Fibroblast of villous mesenchyme (primary cell): ENCODE measurements at places on chromosomes 16 and 17. TPM values are rescaled to one million over a fixed set of nuclear protein-coding genes. Genes with fewer than 3 reads are reported as not detected.

The MAP2K6 gene
- 0.32 and 0.43 TPM in 2 replicates for total RNA-seq

The ERBB2 gene
- 42.2 and 47.1 TPM in 2 replicates for total RNA-seq

The BCL6B gene
- not detected in 2 replicates for total RNA-seq

The FOXN1 gene
- total RNA-seq: not detected in 2 replicates

The LIMD2 gene
- total RNA-seq: 4.5 and 5.2 TPM in 2 replicates

The KRT23 gene
- total RNA-seq: under 0.01 and 1.7 TPM in 2 replicates

The CPHXL gene
- not detected in 2 replicates for total RNA-seq

The PIRT gene
- not detected in 2 replicates for total RNA-seq

The HOXB6 gene
- 1.3 and 1.6 TPM in 2 replicates for total RNA-seq

The PRCD gene
- 1.6 and 2.2 TPM in 2 replicates for total RNA-seq

The CFAP97D1 gene
- total RNA-seq: not detected in 2 replicates

The G6PC3 gene
- 27.4 and 27.6 TPM in 2 replicates for total RNA-seq

The EXOC3L1 gene
- not detected in 2 replicates for total RNA-seq

The CD300E gene
- total RNA-seq: not detected in 2 replicates

The CHST5 gene
- total RNA-seq: under 0.01 TPM in 1 of 2 replicates, not detected in the other

The SYCE1L gene
- total RNA-seq: 0.32 TPM in 1 of 2 replicates, not detected in the other

The RPRML gene
- total RNA-seq: not detected in 2 replicates

The HOXB1 gene
- not detected in 2 replicates for total RNA-seq

The NPIPB13 gene
- total RNA-seq: 0.97 TPM in 1 of 2 replicates, not detected in the other

The ZP2 gene
- total RNA-seq: not detected in 2 replicates

The CRISPLD2 gene
- total RNA-seq: 44.0 and 87.3 TPM in 2 replicates

The CA4 gene
- total RNA-seq: not detected in 2 replicates

The CTF1 gene
- total RNA-seq: 3.2 and 3.5 TPM in 2 replicates

The BAIAP2 gene
- 12.6 and 25.0 TPM in 2 replicates for total RNA-seq

The OR3A2 gene
- 0.43 and 0.64 TPM in 2 replicates for total RNA-seq

The ANKFN1 gene
- under 0.01 TPM in 2 replicates for total RNA-seq

The TBC1D3E gene
- 0.32 TPM in 1 of 2 replicates, not detected in the other for total RNA-seq

The MT4 gene
- not detected in 2 replicates for total RNA-seq

The TRPV3 gene
- 0.43 and 1.3 TPM in 2 replicates for total RNA-seq

The GSG1L gene
- not detected in 2 replicates for total RNA-seq

The CHST4 gene
- not detected in 2 replicates for total RNA-seq

The EMC8 gene
- 30.2 and 38.3 TPM in 2 replicates for total RNA-seq

The SOST gene
- total RNA-seq: not detected in 2 replicates
